ENCODE measurements at places on chromosomes 2 and 18.

GRCh38 chr2:201642086-201642578 is 1.2 kb downstream of the TMEM237 start:
- DNase-seq, result peak; percentile 81

- no peak for DNase-seq
Observed at GRCh38 chr18:48324651-48325050, 84.5 kb downstream of the ZBTB7C start.

DNA sequence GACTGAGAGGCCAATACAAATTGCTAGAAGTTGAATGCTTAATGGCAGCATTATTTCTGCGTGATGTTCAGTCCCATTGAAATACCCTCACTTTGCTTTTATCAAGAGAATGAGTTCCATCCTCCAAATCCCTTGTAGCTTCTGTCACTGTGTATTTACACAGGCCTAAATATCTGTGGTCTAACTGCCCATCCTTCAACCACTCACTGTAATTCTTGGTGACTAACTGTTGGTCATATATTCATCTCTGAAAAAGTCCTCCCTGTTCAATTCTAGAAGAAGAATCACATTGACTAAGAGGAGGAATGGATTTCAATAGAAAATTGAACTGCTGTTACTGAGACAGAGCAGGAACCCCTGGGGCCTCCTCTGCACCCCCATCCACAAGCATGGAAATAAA is 74.2 kb upstream of the L3MBTL4 start:
- DNase-seq, result no peak

- DNase-seq, result no peak
Observed at GRCh38 chr18:63290821-63291200, 28.8 kb downstream of the BCL2 start.

- DNase-seq, result peak; percentile 71
Observed at GRCh38 chr18:57839942-57840381, 36.8 kb upstream of the ATP8B1 start.

DNA sequence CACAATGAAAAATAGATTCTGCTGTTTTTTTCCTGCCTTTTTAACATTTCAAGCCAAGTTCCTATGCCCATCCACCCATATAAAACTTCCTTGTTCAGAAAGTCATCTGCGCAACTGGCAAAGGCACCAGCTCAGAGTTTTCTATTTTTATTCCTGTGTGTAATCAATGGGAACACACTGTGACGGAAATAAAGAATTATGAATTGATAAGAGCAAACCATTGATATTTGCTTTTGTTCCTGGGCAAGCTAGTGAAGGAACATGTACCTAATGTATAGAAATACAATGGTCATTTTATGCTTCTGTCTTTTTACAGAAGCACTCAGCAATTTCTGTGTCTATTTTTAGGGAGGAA is 30.8 kb upstream of the AAK1 start:
- DNase-seq, result no peak

- DNase-seq, result no peak
Observed at GRCh38 chr18:63255435-63255834, 64.1 kb downstream of the BCL2 start.

DNA sequence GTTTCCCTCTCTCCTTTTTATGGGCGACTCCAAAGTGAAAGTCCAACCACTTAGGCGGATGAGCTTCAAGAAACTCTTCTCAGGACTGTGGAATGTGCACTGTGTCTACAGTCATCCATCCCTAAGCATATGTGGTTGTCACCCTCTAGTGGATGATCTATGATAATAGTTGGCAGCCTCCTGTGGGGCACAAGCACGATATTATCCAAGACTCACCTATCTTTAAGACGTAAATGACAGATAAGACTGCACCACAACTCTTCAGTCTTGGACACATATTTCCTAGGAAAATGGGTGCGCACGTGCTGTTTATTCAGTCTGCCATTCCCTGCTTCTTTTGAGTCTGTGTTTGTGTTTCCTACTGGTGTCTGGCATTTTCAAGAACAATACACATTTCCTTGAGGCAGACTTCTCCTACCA is 145.5 kb upstream of the CTAGE1 start:
- DNase-seq, result peak; percentile 92

DNA sequence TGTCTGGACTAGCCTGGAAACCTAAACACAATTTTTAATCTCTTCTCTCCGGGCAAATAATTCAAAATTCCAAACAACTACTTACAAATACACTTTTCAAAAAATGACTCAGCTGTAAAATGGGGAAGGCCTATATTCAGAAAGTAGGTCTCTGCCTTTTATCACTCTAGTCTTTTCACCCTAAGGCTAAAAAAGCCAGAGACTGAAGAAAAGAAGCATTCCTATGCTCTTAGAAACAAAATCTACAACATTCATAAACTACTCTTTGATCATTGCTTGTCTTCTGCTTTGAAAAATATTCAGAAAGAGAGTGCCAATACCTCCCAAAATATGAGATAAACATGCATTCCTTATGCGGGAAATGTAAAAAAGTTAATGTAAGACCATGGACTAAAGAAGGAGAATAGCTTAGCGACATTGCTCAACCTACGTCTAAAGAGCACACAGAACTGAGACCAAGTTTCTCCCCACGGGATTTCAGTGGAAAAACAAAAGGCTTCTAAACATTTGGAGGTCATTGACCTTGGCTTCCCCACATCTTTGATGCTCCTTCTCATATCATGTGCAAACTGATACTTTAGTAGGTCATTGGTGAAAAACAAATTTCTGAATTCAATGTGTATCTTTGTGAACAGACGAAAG is 74.4 kb upstream of the EPB41L3 start:
- DNase-seq, result no peak

DNA sequence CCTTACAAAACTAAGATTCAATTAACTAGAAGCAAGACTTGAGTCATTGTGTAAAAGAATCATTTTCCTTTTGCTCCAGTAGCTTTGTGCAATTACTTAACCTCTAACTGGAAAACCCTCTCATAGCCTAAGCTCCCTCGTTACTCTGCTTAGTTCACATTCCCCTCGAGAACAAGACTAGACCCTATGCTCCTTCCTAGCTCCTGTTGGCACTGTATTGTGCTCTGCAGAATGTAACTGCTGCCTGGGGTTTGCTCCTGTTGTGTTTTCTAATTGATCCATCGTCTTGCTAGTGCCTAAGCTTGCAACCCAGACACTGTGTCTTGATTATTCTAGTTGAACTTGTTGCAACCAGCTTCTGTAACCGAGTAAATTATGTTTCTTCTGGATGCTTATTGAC is 347.0 kb downstream of the ZNF804A start:
- no peak for DNase-seq

GRCh38 chr2:223161873-223162458 is 110.0 kb downstream of the KCNE4 start:
- DNase-seq, result no peak

DNA sequence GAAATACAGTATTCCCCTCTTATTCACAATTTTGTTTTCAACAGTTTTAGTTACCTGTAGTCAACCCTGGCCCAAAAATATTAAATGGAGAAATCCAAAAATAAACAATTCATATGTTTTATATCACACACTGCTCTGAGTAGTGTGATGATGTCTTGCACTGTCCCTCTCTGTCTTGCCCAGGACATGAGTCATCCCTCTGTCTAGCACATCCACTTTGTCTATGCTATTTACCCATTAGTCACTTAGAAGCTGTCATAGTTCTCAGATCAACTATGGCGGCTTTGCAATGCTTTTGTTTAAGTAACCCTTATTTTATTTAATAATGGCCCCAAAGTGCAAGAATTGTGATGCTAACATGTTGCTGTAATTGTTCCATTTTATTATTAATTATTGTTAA is 380.6 kb upstream of the REG3G start:
- DNase-seq, result no peak

DNA sequence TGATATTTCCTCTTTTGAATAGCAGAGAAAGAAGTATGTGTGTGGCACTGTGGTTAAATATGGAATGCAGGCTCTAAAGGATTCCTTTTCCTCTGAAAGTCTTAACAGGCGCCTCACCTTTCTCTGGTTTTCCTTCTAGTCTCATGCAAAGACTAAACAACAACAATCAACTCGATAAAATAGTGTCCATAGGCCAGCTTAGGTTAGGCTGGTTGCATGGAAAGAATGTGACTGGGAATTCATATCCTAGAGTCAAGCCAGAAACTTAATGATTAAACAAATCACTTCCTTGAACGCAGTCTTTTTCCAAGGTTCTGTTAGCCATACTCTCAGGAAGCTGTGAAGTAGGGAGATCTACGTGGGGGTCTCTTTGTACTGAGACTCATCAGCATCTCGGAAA is 800.8 kb upstream of the ID2 start:
- peak; percentile 29 for DNase-seq

- DNase-seq, result no peak
Observed at GRCh38 chr2:38483776-38484501, 106.9 kb upstream of the ATL2 start.

- DNase-seq, result no peak
Observed at GRCh38 chr2:149021761-149022160, 16.7 kb upstream of the LYPD6B start.

- no peak for DNase-seq
Observed at GRCh38 chr2:11097854-11098387, 57.3 kb upstream of the SLC66A3 start.

GRCh38 chr2:225842939-225843338 is 443.4 kb downstream of the NYAP2 start:
- DNase-seq, result peak; percentile 62

DNA sequence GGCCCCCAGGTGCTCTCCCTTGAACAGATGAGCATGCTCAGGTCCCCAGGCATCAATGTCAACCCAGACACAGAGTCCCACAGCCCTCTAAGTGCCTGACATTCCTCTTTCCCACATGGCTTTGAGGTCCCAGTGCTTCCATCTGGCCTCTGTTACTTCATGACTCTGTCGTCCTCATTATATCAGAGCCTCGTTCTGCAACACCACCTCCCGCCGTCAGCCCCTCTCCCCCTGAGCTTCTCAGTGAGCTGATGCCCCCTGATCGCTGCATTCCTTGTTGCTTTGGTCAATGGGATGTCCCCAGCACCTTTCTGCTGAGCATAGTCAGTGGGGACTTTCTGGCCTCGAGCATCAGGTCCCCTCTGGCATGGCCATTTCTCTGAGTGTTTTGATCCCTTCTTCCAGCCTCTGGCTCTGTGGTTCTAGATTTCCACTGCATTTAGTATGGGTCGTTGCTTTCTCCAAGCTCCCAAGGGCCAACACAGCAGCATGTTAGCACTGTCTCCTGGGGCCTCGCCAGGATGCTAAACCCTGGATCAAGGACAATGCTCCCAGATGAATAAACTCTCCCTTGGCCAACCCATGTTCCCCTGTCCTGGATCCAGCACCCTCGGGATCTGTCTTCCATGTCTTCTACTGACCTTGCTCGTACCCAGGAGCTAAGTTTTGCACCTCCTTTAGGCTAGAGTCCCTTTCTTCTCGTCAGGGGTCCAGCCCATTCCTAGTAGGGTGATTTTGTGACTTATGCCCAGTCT is 143.2 kb upstream of the TWIST2 start:
- no peak for DNase-seq

DNA sequence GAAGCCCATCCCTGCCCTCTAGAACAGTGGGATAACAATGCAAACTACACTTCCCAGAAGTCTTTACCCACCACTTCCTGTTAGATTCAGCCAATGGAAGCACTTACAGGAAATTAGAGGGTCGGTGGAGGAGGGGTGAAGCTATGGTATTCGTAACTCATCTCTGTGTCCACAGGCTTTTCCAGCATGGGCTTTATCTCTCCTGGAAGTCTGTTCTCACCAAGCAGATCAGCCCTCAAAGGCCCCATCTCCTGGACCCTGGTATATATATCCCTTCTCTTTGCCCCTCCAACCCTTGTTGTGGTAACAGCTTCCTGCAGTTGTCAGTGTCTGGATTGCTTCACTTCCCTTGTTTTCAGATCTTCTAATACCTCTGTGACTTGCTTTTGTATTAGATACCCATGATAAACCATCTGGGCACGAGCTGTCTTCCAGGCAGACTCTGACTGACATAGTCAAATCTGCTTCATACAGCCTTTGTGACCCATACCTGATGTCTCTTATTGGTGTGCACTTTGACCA is 475.0 kb upstream of the POU3F3 start:
- peak; percentile 48 for DNase-seq

GRCh38 chr2:66050392-66050791 is 384.5 kb upstream of the MEIS1 start:
- DNase-seq, result no peak

GRCh38 chr2:238645095-238645494 is 202.8 kb upstream of the TWIST2 start:
- no peak for DNase-seq

DNA sequence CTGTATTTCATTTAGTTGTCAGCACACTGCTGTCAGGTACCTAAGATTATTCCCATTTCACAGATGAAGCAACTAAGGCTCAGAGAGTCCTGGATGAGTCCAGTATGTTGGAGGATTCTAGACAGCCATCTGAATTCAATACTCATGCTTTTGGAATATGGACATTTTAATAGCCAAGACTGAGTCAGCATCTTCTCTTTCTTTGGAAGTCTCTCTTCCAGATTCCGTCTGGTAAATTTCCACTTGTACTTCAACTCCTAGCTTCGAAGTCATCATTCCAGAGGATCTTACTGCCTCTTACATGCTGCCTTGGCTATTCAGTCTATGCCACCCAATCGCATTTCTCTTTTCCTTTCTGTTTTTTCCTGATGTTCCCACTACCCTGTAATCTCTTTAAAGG is 40.6 kb downstream of the INSIG2 start:
- DNase-seq, result no peak

Data from astrocyte of the spinal cord (primary cell).